ENCODE measurements at places on chromosomes 2 and 18. TPM values are rescaled to one million over a fixed set of nuclear protein-coding genes. Genes with fewer than 3 reads are reported as not detected.

Gene CCDC68
- not detected for total RNA-seq

Gene CIB4
- not detected for total RNA-seq

Gene ICOS
- 211 TPM for total RNA-seq

Gene FN1
- total RNA-seq: 0.57 TPM

Gene AQP12A
- not detected for total RNA-seq

All from activated naive CD4-positive, alpha-beta T cell treated with anti-CD3 and anti-CD28 coated beads for 36 hours (primary cell).